ENCODE measurements at places on chromosomes 11 and 22.

DNA sequence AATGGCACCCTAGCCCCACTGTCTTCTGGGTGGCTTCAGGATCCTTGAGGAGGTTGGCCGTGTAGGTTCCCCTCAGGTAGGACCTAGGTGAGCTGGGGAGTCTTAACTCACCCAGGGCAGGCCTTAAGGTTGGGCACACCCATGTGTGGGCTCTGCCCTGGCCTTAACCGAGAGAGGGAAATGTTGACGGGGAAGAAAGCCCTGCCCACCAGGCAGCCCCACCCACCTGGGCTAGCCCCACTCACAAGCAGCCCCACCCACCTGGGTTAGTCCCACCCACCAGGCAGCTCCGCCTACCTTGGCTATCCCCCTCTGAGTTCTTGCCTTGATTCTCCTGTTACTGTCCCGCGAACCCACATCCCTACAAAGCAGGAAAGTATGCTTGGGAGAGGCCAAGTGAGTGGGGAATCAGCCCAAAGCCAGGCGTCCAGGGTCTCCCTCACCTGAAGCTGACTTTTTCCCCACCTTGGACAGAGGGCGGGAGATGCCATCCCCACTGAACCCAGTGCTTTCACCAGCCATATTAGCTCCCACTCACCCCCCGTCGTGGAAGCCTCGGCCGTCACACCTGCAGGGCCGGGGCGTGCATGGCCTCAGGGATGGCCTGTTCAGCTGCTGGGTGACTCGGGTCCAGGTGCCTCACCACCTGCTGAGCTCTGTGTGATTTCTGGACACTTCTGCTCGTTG, at the start of gene MYEOV:
Gene MYEOV, plus strand, starts transcription at position 337 of the 687 bp plus-strand sequence. CDS start 1,200 bp downstream, outside the sequence.
- no peak for DNase-seq

GRCh38 chr22:35575116-35575748, 34.6 kb downstream of the RASD2 start:
- DNase-seq, result no peak

DNA sequence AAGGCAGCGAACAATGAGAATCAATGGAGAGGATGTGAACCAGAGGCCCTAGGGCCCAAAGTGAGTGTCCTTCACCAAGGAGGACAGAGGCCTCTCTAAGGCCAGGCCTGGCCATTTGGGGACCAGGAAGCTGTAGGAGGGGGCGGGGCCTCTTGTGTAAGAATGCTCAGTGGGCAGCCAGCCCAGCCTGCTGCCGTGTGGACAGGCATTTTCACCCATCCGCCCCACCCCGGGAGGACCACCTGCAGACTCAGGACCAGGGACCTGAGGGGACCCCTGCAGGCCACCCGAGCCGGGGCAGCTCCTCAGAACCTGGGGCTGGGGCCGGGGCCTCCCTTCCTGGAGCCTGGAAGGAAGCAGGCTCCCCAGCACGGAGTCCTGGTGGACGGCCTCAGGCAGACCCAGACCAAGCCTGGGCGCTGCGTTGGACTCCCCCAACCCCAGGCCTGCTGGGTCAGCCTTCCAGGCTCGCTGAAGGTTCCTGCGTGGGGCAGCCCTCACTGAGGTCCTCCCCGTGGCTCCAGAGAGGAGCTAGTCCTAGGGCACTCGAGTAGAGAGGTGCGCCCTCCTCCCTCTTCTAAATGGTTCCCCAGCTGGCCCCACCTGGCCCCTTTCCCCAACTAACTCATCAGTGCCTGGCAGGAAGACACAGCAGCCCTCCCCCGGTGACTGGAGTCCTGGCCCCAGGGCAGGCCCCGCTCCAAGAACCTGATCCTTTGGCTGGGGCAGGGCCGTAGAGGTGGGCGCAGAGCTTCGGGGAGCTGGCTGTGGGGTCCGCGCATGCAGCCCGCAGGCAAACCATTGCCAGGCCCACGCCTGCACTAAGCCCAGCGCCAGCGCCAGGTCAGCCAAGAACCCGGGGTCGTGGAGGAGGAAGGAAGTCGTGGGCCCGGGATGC, 1.5 kb upstream of the TRABD start:
- DNase-seq, result no peak

DNA sequence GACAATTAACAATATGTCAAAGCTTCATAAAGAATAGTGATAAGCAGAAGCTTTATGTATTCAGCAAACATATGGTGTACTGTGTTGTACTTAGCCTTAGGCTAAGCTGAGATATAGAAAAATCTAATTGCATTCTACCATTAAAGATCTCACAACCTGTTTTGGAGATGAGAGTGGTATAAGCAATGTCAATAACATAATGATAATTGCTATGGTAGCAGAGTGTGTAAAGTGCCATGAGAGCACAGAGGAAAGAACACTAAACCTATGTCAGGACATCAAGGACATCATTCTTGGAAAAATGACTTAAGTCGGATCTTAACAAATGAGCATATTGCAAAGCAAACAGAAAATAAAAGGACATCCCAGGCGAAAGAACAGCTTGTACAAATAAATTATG, 28.6 kb upstream of the ANGPTL5 start:
- DNase-seq, result no peak

DNA sequence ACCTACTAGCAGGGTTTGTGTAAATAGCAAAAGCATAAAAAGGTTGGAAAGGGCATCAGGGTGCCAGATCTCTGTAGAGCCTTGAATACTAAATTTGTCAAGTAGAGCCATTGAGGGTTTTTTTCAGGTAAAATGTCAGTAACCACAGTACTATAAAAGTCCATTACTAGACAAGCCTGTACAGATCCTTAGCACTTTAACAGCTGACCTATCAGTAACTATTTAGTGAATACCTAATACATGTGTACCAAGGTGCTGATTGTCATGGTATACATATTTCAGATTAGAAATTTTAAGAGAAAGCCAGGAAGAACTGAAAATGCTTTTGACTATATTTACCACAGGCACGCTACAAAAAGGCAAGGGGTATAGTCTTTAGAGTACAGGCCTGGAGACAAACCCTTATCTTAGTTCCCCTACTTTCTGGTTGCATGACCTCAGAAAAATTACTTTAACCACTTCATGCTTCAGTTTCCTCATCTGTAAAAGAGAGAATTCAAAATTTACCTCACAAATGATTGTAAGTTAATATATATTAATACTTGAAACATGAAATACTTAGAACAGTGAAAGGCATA, 57.9 kb downstream of the RAB38 start:
- DNase-seq, result no peak

- DNase-seq, result no peak
These were observed 20.1 kb upstream of the PEX26 start for GRCh38 chr22:18057568-18058209.
